ENCODE measurements at places on chromosomes 7 and 10. TPM values are rescaled to one million over a fixed set of nuclear protein-coding genes. Genes with fewer than 3 reads are reported as not detected.

DNA sequence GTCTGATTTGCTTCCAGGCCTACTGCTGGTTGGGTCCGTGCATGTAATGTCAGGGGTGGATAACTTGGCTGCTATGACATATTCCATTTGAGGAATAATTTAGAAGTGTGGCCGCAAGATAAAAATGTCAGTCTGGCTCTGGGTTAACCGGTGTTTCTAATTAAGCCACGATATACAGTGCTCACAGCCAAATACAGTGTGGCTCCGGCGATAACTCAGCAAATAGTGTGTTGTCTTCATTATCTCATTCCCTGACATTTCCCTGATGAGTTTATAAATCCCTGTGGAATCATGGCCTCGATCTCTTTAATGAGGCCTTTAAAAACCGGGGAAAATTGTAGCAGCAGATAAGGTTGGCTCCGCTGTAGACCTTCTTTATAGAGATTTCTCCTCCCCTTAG lies 1125.0 kb downstream of the TYW1 start:
- H3K4me3 ChIP-seq = no peak overlapping the region
- no peak for DNase-seq
- no peak overlapping the region for H3K27ac ChIP-seq
- peaks cover 6% of the 10 kb centered on the region for H3K27me3 ChIP-seq
- H3K36me3 ChIP-seq = no peaks in the 10 kb centered on the region
- H3K4me1 ChIP-seq = no peaks in the 10 kb centered on the region

GRCh38 chr10:37747081-37747480 lies 110.3 kb downstream of the ZNF248 start:
- DNase-seq = no peak
- H3K4me1 ChIP-seq = no peaks in the 10 kb centered on the region
- H3K27me3 ChIP-seq = no peaks in the 10 kb centered on the region
- H3K27ac ChIP-seq = no peak overlapping the region
- H3K36me3 ChIP-seq = no peaks in the 10 kb centered on the region

DNA sequence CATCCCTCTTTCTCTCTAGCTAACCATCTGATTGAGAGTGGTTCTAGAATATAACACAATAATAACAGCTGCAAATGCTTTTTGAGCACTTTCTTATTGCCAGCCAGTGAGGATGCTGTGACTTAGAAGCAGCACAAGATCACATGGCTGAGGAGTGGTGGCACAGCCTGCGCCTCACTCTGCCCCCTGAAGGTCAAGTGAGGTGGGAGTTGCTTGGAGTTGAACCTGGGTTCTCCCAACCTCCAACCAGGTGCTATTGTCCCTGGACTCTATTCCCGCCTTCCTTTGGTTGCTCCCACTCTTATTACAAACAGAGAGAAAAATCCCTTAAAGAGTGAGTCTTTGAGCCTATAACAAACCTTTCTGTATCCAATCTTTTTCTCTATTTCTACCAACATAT lies 280.3 kb upstream of the PODXL start:
- no peaks in the 10 kb centered on the region for H3K27me3 ChIP-seq
- DNase-seq = no peak
- no peaks in the 10 kb centered on the region for H3K36me3 ChIP-seq

GRCh38 chr10:65847436-65848230 lies 1078.2 kb upstream of the LRRTM3 start:
- H3K4me3 ChIP-seq = no peak overlapping the region
- DNase-seq = no peak
- no peaks in the 10 kb centered on the region for H3K4me1 ChIP-seq
- no peak overlapping the region for H3K27ac ChIP-seq

DNA sequence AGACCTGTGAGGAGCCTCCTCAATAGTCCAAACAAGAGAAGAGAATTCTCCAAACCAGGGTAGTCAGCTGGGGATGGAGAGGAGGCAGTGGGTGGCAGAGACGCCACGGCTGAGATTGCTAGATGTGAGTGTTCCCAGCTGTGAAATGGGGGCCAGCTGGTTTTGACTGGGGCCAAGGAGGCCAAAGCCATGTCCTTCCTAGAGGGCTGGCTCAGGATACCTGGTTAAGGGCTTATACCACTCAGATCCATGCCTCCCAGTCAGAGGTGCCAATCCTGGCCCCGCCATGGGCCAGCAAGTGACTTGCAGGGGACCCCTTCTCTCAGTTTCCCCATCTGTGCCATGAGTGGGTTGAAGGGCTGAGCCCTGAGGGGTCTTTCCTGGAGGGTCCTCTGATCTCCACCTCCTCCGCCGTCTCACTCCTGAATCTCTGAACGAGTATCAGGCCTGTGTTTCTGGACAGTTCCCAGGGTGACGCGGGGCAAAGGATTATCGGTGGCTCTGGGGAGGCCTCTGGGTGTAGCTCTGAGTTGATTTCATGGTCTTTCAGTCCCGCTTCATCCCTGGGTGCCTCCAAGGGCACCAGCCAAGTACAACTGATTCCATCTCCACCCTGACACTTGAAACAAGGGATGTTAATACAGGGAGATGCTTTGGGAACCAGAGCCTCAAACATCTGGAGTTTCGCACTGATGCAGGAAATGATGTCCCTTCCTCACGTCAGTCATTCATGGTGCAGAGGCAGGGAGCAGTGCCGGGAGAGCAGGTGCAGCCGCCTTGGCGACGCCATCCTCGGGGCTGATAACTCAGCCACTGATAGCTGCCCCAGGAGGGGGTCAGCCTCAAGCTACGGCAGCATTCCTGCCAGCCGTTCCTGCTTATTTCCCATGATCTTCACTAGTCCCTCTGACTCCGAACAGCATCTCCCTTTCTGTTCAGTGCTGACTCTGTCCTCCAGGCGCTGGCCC lies 126.7 kb downstream of the RGS10 start:
- no peak for DNase-seq
- H3K36me3 ChIP-seq = no peaks in the 10 kb centered on the region
- H3K4me1 ChIP-seq = peaks cover 23% of the 10 kb centered on the region
- peak overlapping the region; percentile 44 for H3K27ac ChIP-seq

Gene OPN1SW
- not detected for total RNA-seq

DNA sequence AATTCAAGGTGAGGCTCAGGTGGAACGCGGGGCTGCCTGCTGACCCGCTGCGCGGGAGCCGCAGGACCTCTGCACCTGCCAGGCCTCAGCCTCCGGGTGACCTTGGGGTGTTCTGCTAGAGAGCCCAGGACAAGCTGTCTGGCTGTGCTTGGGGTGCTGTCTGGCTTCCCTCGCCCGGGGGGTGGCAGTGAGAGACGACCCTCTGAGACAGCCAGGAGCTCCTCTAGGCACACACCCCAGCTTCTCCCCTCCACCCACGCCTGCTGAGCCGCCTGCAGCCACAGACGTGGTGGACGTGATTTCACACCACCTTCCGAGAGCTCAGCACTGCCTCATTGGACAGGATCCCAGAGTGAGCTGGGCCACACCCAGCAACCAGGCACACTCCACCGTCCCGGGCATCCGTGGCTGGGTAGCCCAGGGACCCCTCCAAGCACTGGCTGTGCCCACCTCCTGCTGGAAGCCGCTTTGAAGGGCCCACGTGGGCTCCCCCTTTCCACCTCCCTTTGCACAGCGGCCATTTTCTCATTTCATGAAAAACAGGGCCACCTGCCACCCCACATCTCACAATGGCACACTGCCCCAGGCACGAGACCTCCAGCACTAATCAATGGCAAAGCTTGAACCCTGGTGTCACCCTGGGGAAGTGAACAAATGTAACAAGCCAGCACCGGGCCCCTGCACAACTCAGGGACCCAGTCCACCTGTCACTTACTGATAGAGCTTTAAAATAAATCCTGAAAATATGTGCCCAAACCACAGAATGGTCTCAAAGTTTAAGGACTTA lies 35.0 kb downstream of the ZFAND2A start:
- no peaks in the 10 kb centered on the region for H3K36me3 ChIP-seq
- H3K27ac ChIP-seq = peak overlapping the region; percentile 79
- H3K4me3 ChIP-seq = peak overlapping the region; percentile 41

Gene SSC4D
- not detected for total RNA-seq

DNA sequence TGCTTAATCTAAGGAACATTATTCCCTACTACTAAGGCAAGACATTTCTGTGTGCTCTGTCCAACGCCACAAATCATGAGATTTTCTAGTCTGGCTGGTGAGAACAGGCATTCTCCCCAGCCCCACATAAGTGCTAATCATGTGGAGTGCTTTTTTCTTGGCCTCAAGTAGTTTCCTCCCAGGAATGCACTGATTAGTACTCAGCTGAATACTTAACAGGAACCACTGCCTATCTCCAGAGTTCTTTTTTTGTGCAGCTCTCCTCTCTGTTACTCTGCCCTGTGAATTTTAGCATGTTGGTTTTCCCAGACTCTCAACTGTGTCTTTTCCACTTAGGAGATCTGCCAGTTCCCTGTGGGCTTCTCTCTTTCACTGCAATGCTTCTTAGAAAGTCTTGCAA lies 1098.5 kb upstream of the LRRTM3 start:
- no peak for DNase-seq
- no peaks in the 10 kb centered on the region for H3K36me3 ChIP-seq
- no peaks in the 10 kb centered on the region for H3K27me3 ChIP-seq
- no peaks in the 10 kb centered on the region for H3K4me1 ChIP-seq
- no peak overlapping the region for H3K4me3 ChIP-seq
- no peak overlapping the region for H3K27ac ChIP-seq

Gene LIPJ
- total RNA-seq = 0.09 TPM

DNA sequence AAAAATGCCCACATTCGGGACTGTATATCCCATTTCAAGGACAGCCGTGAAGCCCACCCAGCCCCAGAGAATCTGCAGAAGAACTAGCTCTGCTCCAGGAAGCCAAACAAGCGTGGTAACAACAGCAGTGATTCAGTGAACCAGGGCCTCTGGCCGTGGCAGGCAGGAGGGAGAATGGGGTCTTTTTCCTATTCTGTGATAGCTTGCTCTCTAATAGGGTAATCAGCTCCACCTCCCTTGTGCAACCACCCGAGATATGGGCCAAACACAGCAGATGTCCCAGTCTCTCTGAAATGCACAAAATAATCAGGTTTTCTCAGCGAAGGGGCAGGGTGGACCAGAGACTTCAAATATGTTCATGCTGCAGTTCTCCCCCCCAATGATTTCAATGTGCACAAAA lies 35.8 kb downstream of the CHST15 start:
- no peak overlapping the region for H3K4me3 ChIP-seq
- no peak for DNase-seq
- no peaks in the 10 kb centered on the region for H3K4me1 ChIP-seq
- no peak overlapping the region for H3K27ac ChIP-seq
- H3K36me3 ChIP-seq = no peaks in the 10 kb centered on the region

Gene NODAL
- not detected for total RNA-seq

GRCh38 chr10:103224133-103224532 lies 21.6 kb upstream of the RPEL1 start:
- H3K36me3 ChIP-seq = no peaks in the 10 kb centered on the region
- no peak overlapping the region for H3K27ac ChIP-seq
- peaks cover 13% of the 10 kb centered on the region for H3K4me1 ChIP-seq
- H3K4me3 ChIP-seq = no peak overlapping the region
- no peaks in the 10 kb centered on the region for H3K27me3 ChIP-seq

DNA sequence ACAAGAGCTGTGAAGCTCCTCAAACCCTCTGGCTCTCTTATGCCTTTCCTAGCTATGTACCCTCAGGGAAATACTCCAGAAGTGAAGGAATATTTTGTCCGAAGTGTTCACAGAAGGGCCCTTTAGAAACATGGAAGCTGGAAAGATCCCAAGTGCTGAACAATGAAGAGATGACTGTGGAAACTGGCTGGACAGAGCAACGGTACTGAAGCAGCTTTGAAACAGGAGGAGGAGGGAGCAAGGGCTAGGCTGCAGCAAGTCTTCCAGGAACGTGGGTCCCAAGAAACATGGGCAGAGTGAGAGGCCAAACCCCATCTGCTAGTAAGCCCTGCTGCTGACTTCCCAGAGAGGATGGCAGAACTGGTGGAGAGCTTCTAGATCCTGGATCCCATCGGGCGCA lies 3.0 kb upstream of the PSAP start:
- no peak overlapping the region for H3K4me3 ChIP-seq
- no peak for DNase-seq
- peak overlapping the region; percentile 14 for H3K27ac ChIP-seq

Gene ADRA2A
- 0.19 TPM for total RNA-seq

DNA sequence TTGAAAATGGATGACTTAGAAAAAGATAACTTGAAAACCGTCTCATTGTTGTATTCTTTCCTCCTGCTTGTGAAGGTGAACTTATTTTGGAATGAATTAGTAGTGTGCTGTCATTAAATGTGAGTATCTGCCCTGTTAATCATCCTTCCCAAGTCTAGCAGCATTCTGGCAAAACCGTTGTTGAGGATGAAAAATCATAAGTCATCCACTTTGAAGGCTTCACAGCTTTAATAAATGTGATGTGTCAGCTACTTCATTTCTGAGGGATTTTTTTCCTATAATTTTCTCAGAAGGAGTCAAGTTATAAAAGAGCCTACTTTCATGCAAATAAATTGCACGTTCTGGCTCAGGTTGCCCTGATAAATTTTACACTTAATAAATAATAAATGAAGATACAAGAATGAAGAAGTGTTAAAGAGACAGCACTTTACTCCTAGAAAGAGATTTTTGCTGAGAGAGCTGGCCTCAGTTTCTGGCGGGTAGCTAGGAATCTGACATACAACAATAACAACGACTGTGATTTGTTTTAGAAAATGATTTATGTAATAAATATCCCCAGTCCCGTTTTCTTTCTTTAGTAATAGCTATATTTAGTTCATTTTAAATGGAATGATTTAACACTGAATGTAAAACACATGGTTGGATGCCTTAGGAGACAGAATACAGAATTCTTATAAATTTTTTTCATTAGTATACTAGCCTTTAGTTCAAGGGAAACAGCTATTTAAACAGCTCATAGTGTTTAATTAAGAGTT lies 516.5 kb upstream of the KLF6 start:
- no peak for DNase-seq
- no peak overlapping the region for H3K27ac ChIP-seq
- no peaks in the 10 kb centered on the region for H3K27me3 ChIP-seq

Gene ITGA8
- 5.8 TPM for total RNA-seq

Gene RSPH10B2
- 6.4 TPM for total RNA-seq

- H3K27ac ChIP-seq = no peak overlapping the region
- H3K36me3 ChIP-seq = no peaks in the 10 kb centered on the region
- no peaks in the 10 kb centered on the region for H3K4me1 ChIP-seq
- DNase-seq = no peak
- peaks cover 3% of the 10 kb centered on the region for H3K27me3 ChIP-seq
Observed at GRCh38 chr10:13827076-13827797, 240.5 kb downstream of the PRPF18 start.

DNA sequence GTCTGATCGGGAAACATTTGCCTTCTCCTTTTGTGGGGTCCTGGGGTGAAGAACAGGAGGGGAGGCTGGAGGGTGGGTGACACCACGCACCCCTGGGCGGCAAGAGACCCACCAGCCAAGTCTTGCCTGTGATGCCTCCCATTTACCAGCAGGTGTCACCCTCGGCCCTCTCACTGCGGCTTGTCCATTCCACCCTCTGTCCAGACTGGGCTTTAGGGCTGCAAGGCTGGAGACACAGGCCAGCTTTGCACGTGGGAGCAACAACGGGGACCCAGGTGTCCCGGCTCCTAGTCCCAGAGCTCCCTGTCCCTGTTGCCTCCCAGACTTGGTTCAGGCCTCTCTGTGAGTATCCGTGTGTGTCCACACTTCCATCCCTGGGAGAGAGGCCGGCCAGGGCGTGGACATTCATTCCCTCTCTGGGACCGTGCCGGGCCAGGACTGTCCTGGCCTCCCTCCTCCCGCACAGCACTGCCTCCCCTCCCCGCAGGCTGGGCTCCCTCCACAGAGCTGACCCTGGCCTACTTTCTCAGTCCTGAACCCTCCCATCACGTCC lies 36.2 kb upstream of the GTF2IRD1 start:
- no peak overlapping the region for H3K4me3 ChIP-seq
- DNase-seq = peak; percentile 69
- no peak overlapping the region for H3K27ac ChIP-seq
- no peaks in the 10 kb centered on the region for H3K36me3 ChIP-seq
- no peaks in the 10 kb centered on the region for H3K27me3 ChIP-seq

- no peak overlapping the region for H3K27ac ChIP-seq
- H3K27me3 ChIP-seq = no peaks in the 10 kb centered on the region
- no peaks in the 10 kb centered on the region for H3K4me1 ChIP-seq
- no peaks in the 10 kb centered on the region for H3K36me3 ChIP-seq
- H3K4me3 ChIP-seq = no peak overlapping the region
- no peak for DNase-seq
Observed at GRCh38 chr7:70680743-70681468, 451.0 kb upstream of the GALNT17 start.
